ENCODE measurements at places on chromosomes 4 and X. TPM values are rescaled to one million over a fixed set of nuclear protein-coding genes. Genes with fewer than 3 reads are reported as not detected.

DNA sequence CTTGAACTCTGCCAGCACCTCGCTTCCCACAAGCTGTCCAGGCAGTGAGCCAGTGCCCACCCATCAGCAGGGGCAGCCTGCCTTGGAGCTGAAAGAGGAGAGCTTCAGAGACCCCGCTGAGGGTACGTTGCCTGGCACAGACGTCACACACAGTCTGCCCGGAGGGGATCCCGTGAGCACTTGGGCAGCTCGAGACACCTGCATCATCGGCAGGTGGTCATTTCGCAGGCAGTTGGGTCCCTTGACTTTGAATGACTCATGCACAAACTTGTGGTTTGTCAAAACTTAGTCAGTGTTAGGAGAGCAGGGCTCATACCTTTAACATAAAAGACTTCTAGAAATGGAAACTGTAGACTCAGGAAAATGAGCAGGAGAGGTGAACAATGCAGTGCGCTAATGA lies 9.9 kb downstream of the TACC3 start:
- peak; percentile 33 for DNase-seq

DNA sequence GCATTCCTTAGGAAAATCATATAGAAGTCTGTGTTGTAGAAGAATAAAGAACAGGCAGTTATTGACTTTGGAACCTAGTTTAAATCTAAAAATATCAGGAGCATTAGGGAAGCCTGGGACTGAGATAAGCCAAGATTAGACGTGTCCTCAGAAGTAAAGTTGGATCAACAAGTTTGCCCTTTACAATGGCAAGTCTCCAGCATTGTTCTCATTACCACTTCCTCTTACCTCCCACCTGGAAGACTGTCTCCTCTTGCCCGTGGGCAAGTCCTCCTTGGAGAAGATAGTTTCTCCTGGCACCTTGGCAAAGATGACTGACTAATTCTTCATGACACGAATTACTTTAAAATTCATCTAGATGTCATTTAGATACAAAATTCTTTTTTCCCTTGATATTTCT lies 37.8 kb downstream of the CNKSR2 start:
- DNase-seq, result no peak

- DNase-seq, result no peak
Measured at GRCh38 chrX:154074199-154074598, 23.3 kb downstream of the MECP2 start.

DNA sequence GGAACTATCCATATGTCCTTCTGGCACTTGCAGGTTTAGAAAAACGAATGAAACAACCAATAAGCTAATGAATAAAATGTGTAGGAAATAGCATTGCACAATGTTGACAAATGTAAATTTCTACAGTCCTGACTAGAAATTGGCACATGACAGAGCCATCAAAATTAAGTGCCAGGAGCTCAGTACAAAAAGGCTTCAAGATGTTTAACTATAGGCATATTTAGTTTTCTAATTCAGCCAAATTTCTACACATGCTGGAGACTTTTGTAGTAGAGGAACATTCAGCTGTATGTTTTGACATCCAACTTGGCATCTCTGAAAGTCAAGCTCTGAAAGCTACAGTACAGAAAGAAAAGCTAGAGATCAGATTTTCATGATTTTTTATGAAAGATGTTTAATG lies 1999.4 kb upstream of the AGA start:
- no peak for DNase-seq

- no peak for DNase-seq
Measured at GRCh38 chr4:15291122-15291521, 136.7 kb upstream of the C1QTNF7 start.

GRCh38 chr4:24690436-24690835 lies 104.9 kb upstream of the SOD3 start:
- no peak for DNase-seq

DNA sequence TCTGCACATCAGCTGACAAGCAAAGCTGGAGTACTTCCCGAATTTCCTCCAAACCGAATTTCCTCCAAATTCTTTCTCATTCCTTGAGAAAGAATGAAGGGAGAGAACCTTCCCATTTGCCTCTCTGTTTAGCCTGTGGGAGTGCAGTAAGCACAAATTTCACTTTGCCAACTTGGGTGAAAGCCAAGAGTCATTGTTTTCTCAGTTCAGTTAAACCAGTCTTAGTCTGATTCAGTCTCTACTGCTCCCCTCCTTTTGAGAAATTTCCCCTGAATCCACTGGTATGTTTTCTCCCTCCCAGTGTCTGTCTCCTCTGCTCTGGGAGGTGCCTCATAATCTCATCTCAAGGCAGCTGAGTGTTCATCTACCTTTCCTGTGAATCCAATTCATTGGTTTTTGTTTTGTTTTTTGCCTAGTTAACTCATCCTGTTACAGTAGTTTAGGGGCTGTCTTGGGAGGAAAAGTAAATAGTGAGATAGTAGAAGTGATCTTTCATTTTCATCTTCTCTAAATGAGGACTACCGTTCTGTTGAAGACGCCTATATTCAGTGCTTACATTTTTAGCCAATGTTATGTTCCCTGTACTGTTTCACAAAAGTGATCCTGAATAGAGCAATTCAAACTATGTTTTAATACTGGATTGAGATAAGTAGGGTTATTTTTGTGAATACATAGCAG lies 49.0 kb downstream of the SYTL5 start:
- no peak for DNase-seq

- no peak for DNase-seq
Measured at GRCh38 chrX:49934148-49934547, 11.8 kb downstream of the CLCN5 start.

The DIPK2B gene
- 21.4 TPM for total RNA-seq

The LRP2BP gene
- total RNA-seq, result 2.4 TPM

The CHRDL1 gene
- total RNA-seq, result 3.2 TPM

Data from Right ventricle myocardium inferior (tissue), 1 donor.